ENCODE measurements at places on chromosomes 11 and 22.

GRCh38 chr11:101296896-101297295 lies 167.3 kb upstream of the PGR start:
- DNase-seq, result no peak

- no peak for DNase-seq
These were observed 132.1 kb upstream of the LDLRAD3 start for GRCh38 chr11:35811783-35812182.

DNA sequence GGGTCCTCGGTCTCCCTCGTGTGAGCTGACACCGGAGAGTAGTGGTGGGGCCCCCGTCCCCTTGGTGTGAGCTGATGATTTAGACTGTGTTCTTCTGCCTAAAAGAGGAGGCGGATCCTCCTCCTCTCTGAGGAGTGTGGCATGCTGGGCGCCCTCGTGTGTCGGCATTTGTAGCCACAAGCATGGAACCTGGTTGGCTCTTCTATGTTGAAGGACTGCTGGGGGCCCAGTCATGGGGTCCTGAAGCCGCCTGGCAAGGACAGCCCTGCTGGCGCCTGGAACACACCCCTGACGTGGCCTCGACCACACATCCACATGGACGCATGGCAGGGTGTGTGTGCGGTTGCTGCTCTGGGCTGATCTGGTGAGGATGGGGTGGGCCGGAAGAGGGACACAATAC lies 50.2 kb downstream of the AP2A2 start:
- no peak for DNase-seq

DNA sequence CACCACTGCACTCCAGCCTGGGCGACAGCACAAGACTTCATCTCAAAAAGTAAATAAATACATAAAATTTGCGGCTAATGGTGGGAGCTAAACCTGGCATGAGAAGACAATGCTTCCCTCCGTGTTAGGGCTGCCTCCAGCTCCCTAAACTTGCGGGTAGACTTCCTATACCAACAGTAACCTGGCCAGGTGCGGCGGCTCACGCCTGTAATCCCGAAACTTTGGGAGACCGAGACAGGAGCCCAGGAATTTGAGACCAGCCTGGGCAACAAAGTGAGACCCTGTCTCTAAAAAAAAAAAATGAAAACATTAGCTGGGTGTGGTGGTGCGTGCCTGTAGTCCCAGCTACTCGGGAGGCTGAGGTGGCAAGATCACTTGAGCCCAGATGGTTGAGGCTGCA lies 25.3 kb downstream of the SLC25A18 start:
- no peak for DNase-seq

GRCh38 chr22:43298062-43298801 lies 44.9 kb downstream of the SCUBE1 start:
- no peak for DNase-seq

DNA sequence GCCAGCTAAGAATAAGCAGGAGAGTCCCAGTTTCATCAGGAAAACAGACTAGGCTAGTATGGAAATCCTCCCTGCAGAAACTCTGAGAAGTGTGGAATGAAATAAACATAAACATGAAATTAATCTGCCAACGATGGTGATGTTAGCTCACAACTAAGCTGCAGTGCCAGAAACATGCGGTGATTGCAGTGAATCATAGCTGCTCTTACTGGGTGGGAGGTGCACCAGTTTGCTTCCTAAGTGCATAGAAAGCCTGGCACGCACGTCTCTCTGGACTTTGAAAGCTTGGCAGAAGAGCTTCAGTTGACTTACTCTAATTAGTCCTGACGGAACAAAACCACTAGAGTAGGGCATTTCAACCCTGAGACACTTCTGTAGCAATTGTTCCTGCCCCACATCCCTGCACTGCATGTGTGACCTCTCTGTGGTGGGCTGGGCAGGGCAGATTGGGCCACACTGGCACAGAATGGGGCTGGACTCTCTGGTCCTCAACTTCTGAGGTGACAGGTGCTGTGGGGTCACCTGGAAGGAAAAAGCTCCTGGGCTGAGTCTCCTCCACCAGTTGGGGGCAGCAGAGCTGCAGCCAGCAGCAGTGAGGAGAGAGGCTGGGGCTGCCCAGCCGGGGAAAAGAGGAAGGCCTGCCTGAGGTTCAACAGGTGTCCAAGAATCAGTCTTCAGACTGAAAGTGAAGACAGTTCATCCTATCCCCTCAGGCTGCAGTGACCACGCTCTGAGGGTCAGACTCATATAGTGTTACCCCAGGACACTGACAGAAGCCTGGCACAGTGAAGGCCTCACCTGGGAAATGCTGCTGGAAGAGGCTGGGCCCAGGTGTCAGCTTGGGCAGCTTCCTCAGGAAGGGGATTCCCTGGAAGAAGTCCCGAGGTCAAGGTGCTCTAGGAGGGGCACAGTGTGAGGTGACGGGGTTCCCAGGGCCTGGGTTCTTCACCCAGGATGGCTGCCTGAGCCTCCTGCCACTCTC lies 40.5 kb downstream of the GGTLC2 start:
- no peak for DNase-seq

GRCh38 chr11:93329936-93330445 lies 551 bp upstream of the DEUP1 start:
- no peak for DNase-seq

- DNase-seq, result no peak
These were observed 94.2 kb downstream of the PTPRJ start for GRCh38 chr11:48074425-48075181.

DNA sequence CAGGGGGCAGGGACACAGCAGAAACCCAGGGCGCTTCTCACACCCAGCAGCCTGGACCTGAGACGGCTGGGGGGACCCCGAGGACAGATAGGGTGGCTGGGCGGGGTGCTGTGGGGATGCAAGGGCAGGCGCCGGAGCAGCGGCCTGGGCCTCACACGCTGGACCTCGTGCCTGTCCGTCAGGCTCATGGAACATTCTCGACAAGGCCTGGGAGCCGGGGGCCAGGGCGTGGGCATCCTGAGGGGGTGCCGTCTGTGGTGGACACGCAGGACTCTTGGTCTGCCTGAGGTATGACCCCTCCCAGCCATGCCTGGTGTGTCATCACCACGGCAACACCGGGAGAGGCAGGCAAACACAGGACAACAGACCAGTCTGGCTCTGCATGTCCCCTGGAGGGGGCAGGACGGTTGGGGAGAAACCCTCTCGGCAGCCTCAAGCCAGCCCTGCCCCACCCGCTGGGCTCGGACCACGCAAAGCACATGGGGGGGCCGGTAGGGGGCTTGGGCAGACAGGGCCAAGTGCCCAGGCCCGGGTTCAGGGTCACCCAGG lies 21.4 kb downstream of the MRPL23 start:
- no peak for DNase-seq

DNA sequence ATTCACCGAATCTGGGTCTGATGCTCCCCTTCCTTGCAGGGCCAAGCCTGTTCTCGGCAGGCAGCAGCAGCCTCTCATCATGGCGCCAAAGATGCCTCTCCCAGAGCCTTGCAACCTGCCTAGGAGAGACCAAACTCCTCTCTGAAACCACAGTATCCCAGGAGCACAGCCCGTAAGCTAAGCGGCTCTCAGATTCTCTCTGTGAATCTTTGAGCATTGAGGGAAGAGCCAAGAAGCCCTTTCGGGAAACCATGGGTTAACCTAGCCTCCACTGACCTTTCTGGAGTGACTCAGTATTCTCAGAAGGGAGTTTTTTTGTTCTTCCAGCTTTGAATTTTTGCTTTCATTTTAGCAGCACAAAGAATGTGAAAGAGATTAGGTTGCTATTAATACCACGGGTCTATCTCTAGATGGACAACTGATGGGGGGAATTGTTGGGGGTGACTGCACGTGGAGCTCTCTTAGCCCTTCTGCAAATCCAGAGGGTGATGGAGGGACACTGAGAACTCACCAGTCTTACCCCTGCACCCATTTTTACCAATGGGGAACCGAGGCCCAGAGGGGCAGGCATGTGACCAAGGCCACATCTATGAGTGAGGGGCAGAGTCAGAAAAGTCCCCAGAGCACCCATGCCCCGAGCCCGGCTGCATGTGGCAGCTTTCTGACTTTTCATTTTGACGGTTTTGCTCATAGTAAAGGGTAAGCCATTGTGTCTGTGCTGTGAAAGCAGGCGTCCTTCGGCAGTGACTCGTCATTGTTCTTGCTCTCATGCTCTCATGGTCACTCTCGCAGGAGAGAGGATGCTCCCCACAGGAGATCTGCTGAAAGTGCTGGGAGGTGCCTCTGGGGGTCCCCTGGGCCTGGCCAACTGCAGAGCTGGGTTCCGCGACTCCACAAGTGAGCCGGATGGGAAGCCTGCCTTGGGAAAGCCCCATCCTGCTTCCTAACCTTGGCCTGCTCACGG lies 36.0 kb downstream of the IRAG1 start:
- DNase-seq, result no peak

- DNase-seq, result no peak
These were observed 62.4 kb upstream of the POU2AF1 start for GRCh38 chr11:111441443-111441842.

- no peak for DNase-seq
These were observed 26.7 kb upstream of the TOLLIP start for GRCh38 chr11:1335811-1336761.

DNA sequence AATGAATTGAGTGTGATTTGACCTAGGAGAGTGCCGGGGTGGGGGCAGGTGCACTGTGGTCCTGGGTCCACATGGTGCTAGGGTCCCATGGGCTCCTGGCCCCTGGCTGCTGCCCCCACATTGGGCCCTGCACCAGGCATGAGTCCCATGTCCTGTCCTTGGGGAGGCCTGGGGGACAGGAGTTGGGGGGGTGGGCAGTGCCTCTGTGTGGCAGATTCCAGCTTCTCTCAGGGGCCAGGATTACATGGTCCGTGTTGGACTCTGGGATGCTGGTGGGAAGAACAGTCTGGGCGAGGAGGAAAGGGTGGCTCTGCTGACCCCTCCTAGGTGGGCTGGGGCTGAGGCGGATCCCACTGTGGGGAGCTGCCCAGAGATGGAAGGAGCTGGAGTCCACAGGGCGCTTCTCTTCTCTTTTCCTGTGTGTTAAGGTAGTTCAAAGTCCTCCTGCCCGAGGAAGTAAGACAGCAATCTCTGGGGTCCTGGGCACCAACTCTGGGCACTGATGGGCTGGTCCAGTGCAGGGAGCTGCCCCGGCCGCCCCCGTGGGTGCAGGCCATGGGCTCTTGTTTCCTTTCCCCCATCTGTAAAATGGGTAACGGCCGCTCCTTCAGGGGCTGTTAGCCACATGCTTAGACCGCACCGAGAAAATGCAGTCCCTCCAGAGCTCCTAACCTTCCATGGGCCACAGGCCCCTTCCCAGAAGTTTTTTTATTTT lies 19.8 kb downstream of the KCNQ1 start:
- no peak for DNase-seq

DNA sequence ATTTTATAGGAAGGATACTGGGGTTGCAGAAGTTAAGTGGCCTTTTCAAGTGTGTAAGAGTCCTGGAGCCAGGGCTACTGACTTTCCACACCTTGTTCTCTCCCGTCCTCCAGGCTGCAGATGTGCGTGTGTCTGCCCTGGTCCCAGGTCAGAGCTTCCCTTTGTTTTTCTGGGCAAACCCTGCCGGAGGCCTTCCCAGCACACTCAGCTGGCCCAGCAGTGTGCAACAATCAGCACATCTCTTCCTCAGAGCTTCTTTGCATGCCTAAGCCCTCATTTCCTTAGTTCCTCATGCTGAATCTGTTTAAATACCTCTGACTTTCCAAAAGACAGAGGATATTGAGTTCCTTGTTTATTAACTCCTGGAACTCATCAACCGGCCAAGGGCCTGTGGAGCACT lies 80.6 kb downstream of the KCNJ1 start:
- DNase-seq, result no peak

GRCh38 chr11:97815667-97816066 lies 1205.1 kb upstream of the CNTN5 start:
- DNase-seq, result no peak

DNA sequence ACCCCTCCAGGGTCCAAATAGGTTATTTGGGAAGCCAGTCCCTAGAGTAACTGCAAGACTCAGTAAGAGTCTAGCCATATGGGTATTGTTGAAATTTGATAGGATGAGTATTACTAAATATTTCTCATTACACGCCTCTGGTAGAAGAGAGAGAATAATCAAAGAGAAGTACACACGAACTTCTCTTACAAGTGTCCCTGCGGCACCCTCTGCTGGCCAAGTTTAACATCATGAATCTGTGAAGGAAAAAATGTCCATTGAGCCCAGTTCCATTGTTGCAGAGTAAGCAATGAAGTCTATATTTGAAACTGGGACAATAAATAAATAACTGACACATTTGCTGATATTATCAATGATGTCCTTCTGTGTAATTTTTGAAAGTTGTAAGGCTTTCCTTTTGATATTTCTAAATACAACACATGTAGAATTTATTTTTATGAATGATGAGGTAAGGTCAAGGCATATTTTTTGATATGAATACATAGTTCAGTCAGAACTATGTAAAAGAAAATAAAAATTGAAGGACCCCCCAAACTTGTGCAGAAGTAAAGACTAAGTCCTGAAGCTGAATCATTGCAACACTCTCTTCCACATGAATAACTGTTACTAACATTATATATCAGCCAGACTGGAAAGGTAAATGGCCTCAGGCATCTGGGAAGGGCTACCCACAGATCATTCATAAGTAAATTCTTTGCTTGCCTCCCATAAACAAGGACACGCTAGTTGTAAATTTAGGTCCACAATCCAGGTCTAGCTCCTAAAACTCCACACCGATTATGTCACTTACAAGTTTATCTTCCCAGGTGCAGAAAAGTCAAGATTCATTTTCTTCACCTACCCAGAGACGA lies 10.0 kb downstream of the OR51L1 start:
- DNase-seq, result no peak

DNA sequence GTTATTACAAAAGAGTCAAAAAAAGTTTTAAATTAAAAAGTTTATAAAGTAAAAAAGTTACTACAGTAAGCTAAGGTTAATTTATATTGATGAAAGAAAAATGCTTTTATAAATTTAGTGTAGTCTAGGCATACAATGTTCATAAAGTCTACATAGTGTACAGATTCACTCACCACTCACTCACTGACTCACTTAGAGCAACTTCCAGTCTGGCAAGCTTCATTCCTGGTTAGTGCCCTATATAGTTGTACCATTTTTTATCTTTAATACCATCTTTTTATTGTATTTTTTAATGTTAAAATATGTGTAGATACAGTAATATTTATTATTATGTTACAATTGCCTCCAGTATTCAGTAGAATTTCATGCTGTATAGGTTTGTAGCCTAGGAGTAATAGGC lies 2.6 kb upstream of the MMP10 start:
- no peak for DNase-seq
